ENCODE measurements at places on chromosomes 11 and 22.
A peak's percentile ranks its signal among the peaks of the same experiment; 100 is the strongest.

- DNase-seq, result peak; percentile 10
Measured at GRCh38 chr11:72430741-72431570, 3.4 kb downstream of the CLPB start.

GRCh38 chr11:68326334-68327215, 14.2 kb downstream of the LRP5 start:
- no peak for DNase-seq

DNA sequence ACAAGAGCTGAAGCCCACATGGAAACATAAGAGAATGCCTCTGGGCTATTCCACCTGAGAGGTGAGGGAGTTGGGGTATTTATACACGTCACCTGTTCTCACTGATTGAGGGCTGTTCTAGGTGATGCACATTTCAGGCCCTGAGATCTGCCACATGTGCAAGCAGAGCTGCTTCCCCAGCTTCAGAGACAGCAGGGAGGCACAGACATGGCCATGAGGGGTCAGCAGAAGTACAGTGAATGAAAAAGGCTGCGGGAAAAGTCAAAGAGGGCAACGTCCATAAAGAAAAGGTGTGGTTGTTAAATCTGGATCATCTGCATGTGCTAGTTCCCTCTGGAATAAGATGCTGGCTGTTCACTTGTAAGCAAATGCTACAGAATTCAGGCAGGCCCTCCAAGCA, 75.4 kb downstream of the GAB4 start:
- no peak for DNase-seq

DNA sequence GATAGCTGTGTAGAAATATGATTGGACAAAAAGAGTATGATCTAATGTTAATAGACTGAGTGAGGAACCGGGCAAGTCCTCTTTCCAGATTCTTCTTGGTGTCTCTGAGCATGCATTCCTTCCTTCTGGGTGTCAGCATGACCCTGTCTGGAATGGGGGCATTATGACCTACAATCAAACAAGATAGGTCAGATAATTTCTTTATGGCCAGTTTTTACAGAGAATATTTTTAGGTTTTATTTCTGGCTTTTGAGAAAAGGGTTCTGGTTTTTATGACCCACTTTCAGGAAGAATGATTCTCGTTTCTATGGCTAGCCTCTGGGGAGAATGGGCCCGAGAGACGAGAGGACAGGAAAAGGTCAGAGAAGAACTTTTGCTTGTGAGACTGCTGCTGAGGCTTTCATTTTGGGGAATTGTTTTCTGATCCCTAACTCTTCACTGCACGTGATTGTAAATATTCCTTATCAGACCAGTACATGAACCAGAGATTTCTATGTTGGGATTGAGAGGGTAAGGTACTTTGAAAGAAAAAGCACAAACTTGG, 383.8 kb downstream of the AASDHPPT start:
- no peak for DNase-seq

DNA sequence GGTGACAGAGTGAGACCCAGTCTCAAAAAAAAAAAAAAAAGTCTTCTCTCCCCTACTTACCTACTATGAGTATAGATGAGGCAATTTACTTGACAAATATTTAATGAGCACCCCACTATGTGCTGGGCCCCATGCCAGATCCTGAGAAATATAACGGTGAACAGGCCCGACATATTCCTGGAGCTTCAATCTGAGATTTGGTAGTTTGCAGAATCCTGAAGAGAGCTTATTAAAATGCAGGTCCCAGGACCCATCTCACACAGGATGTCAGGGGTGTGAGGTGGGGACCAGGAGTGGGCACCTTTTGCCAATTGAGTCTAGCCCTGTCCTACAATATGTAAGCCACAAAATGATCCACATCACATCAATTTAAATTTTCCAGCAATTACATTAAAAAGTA, 44.0 kb downstream of the KCNJ4 start:
- no peak for DNase-seq

GRCh38 chr11:66068923-66069714, 953 bp upstream of the PACS1 start:
- DNase-seq, result no peak

GRCh38 chr11:110072930-110073329, 20.3 kb upstream of the ZC3H12C start:
- no peak for DNase-seq

- peak; percentile 6 for DNase-seq
Measured at GRCh38 chr11:2699185-2699530, 636 bp downstream of the KCNQ1OT1 start.
